Osteocyte (in vitro differentiated cells): ENCODE measurements at places on chromosomes 13 and 19. TPM values are rescaled to one million over a fixed set of nuclear protein-coding genes. Genes with fewer than 3 reads are reported as not detected.
A peak's percentile ranks its signal among the peaks of the same experiment; 100 is the strongest.

DNA sequence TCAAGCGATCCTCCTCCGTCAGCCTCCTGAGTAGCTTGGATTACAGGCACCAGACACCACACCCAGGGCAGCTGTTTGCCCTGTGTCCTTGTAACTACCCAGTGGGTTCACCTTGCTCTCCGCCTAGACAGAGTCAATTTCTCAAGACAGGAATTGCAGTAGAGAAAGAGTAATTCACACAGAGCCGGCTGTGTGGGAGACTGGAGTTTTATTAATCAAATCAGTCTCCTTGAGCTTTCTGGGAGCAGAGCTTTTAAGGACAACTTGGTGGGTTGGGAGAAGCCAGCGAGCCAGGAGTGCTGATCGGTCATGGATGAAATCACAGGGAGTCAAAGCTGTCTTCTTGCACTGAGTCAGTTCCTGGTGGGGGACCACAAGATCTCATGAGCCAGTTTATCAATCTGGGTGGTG lies 20.6 kb upstream of the ADGRE1 start:
- DNase-seq = no peak
- no peak overlapping the region for H3K27ac ChIP-seq
- no peak overlapping the region for H3K4me3 ChIP-seq
- peaks cover 4% of the 10 kb centered on the region for H3K4me1 ChIP-seq

- no peaks in the 10 kb centered on the region for H3K27me3 ChIP-seq
- no peaks in the 10 kb centered on the region for H3K36me3 ChIP-seq
- no peak overlapping the region for H3K4me3 ChIP-seq
- DNase-seq = no peak
Measured at GRCh38 chr13:106329941-106330340, 205.5 kb downstream of the EFNB2 start.

The RASAL3 gene
- not detected in 2 replicates for total RNA-seq

GRCh38 chr19:35512831-35513627 lies 420 bp downstream of the DMKN start:
- peaks cover 11% of the 10 kb centered on the region for H3K4me1 ChIP-seq
- DNase-seq = no peak
- H3K4me3 ChIP-seq = no peak overlapping the region

GRCh38 chr13:74557870-74558269 lies 423.7 kb upstream of the KLF12 start:
- H3K27ac ChIP-seq = no peak overlapping the region
- no peaks in the 10 kb centered on the region for H3K27me3 ChIP-seq
- no peaks in the 10 kb centered on the region for H3K36me3 ChIP-seq
- DNase-seq = no peak

DNA sequence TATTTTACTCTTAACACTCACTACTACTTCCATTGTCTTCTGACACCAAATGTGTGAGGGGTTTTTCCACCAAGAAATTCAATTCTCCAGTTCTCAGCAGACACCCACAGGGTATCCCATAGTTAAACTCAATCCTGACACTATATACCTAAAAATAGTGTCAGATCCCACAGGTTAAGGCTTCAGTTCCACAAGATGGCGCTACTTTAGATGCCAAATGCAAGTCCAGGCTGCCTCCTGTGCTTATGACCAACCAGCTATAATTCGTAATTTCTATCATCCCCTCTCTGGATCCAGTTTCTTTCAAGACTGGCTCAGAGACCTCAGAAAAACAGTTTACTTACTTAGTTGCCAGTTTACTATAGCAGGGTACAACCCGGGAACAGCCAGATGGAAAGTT lies 1146.2 kb upstream of the SPRY2 start:
- H3K4me1 ChIP-seq = no peaks in the 10 kb centered on the region
- H3K36me3 ChIP-seq = no peaks in the 10 kb centered on the region
- H3K27me3 ChIP-seq = peaks cover 5% of the 10 kb centered on the region
- no peak for DNase-seq
- H3K27ac ChIP-seq = no peak overlapping the region

The ZNF587 gene
- 33.5 and 34.2 TPM in 2 replicates for total RNA-seq

GRCh38 chr19:5293612-5294378 lies 46.8 kb downstream of the PTPRS start:
- H3K27me3 ChIP-seq = no peaks in the 10 kb centered on the region
- H3K4me3 ChIP-seq = peak overlapping the region; percentile 83
- H3K27ac ChIP-seq = peak overlapping the region; percentile 23
- H3K4me1 ChIP-seq = peaks cover 15% of the 10 kb centered on the region
- no peaks in the 10 kb centered on the region for H3K36me3 ChIP-seq
- DNase-seq = peak; percentile 89

DNA sequence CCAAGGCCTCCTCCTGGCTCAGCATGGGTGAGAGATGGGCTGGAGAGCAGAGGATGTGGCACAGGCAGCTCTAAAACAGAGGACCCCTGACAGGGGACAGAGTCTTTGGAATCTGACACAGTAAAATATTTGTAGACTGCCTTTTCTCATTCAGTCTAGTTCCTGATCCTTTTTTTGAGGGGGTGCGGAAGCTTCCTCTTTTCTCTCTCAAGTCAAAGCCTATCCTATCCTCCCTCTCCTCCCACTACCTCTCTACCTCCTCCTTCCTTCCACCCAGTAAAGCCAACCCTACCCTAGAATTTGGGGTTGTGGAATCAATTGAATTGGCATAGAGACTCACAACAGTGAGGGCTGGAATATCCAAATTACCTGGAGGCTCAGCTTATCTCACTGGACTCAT lies 82.0 kb downstream of the TEX26 start:
- no peak overlapping the region for H3K27ac ChIP-seq
- H3K4me3 ChIP-seq = no peak overlapping the region
- H3K36me3 ChIP-seq = no peaks in the 10 kb centered on the region
- H3K4me1 ChIP-seq = peaks cover 8% of the 10 kb centered on the region
- no peak for DNase-seq

- H3K27ac ChIP-seq = no peak overlapping the region
- peaks cover 4% of the 10 kb centered on the region for H3K36me3 ChIP-seq
Measured at GRCh38 chr13:114038211-114038613, 64.3 kb upstream of the C13orf46 start.

The KRTDAP gene
- total RNA-seq = not detected in 2 replicates

- H3K27ac ChIP-seq = peak overlapping the region; percentile 99
- peaks cover 23% of the 10 kb centered on the region for H3K4me1 ChIP-seq
- peaks cover 51% of the 10 kb centered on the region for H3K36me3 ChIP-seq
Measured at GRCh38 chr19:34678085-34678412, 571 bp downstream of the ZNF302 start.

The CEACAM16 gene
- total RNA-seq = not detected in 2 replicates

GRCh38 chr19:2114218-2114617 lies 17.5 kb downstream of the IZUMO4 start:
- H3K4me1 ChIP-seq = peaks cover 4% of the 10 kb centered on the region
- no peak overlapping the region for H3K4me3 ChIP-seq
- DNase-seq = no peak
- peaks cover 35% of the 10 kb centered on the region for H3K36me3 ChIP-seq
- no peaks in the 10 kb centered on the region for H3K27me3 ChIP-seq
- no peak overlapping the region for H3K27ac ChIP-seq

GRCh38 chr19:50843701-50844221 lies 10.4 kb upstream of the KLK15 start:
- no peak overlapping the region for H3K27ac ChIP-seq
- H3K4me1 ChIP-seq = no peaks in the 10 kb centered on the region

DNA sequence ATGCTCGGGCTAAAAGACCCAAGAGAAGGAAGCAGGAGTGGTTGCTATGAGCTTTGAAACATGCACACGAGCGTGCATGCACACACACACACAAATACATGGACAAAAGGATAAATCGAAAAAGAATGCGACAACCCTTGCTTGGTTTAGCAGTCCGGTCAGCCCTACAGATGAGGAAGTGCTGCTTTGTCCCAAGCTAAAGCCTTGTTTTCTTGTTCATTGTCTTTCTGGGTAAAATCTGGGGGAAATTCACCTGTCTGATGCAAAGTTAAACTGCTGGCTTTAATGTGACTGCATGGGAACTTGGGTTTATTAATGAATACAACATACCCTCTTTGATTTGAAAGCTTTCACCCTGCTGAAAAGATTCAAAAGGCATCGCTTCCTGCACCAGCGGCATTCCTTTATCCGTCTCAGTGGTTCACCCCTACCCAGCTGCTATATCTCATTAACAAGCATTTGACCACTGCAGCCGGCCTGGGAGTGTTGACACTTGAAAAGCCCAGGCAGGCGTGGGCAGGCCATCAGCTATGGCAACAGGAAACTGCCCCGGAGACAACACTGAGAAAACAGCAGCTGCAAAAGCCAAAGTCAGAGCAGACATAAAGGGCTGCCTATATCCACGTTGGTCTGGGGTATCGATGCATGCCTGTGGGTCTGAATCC lies 301.7 kb downstream of the NDFIP2 start:
- DNase-seq = no peak
- H3K4me1 ChIP-seq = peaks cover 32% of the 10 kb centered on the region
- H3K27me3 ChIP-seq = no peaks in the 10 kb centered on the region
- no peaks in the 10 kb centered on the region for H3K36me3 ChIP-seq

DNA sequence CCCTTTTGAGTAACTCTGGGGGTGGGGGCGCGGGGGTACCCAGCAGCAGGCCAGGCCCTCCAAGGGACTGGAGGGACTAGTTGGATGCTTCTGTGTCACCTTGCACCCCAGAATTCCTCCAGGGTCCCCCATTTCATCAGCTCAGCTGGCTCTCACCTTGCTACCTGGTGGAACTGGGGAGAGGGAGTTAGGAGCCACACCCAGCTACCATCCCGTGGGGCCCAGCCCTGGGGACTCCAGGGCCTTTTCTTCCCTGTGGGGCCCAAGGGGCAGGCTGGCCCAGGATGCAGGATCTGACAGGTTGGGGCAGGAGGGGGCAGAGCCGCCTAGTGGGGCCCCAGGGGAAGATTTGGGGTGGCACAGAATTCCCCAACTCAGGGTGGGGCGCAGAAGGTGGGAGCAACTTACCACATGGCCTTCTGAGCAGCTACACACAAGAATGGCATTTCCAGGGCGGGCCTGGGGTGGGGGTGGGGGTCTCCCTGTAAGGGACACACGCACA lies 32.8 kb upstream of the NANOS3 start:
- peaks cover 52% of the 10 kb centered on the region for H3K4me1 ChIP-seq
- H3K4me3 ChIP-seq = no peak overlapping the region
- H3K27ac ChIP-seq = peak overlapping the region; percentile 96
- no peak for DNase-seq
- H3K27me3 ChIP-seq = no peaks in the 10 kb centered on the region

DNA sequence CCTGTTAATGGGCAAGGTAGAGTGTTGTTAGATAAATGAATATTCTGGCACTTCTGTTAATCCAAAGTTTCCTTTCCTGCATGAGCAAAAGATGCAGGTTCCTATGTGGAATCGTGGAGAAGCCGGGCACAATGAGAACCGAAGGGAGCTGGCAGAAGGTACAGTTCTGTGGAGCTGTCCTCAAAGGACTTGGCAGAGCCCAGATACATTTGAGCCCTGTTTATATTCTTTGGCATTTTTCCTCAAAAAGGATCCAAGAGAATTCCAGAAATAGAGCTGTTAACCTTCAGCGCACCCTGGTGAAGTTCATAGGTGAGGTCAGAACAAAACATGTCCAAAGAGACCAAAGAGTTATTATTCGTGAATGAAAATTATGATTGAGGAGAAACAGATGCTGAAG lies 4.0 kb upstream of the DLEU7 start:
- peaks cover 6% of the 10 kb centered on the region for H3K27me3 ChIP-seq
- H3K27ac ChIP-seq = no peak overlapping the region
- peaks cover 31% of the 10 kb centered on the region for H3K4me1 ChIP-seq
- no peak for DNase-seq
- no peak overlapping the region for H3K4me3 ChIP-seq

- H3K4me1 ChIP-seq = peaks cover 68% of the 10 kb centered on the region
- peak overlapping the region; percentile 52 for H3K27ac ChIP-seq
- no peak overlapping the region for H3K4me3 ChIP-seq
Measured at GRCh38 chr13:106105153-106105552, 430.3 kb downstream of the EFNB2 start.

- no peaks in the 10 kb centered on the region for H3K36me3 ChIP-seq
- H3K27ac ChIP-seq = no peak within 1 kb of the TSS
- H3K4me1 ChIP-seq = peaks cover 15% of the 10 kb centered on the region
Measured at GRCh38 chr19:12834566-12834943, at the start of gene RTBDN. Gene RTBDN, minus strand, starts transcription at chr19:12834579. Its CDS starts 4,600 bp downstream, at chr19:12829979.

DNA sequence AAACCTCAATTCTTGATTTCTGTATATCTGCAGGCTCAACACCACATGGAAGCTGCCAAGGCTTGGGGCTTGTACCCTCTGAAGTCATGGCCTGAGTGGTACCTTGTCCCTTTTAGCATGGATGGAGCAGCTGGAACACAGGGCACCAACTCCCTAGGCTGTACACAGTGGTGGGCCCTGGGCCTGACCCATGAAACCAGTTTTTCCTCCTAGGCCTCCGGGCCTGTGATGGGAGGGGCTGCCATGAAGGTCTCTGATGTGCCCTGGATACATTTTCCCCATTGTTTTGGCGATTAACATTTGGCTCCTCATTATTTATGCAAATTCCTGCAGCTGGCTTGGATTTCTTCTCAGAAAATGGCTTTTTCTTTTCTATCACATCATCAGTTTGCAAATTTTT lies 131.6 kb downstream of the NDFIP2 start:
- no peak overlapping the region for H3K27ac ChIP-seq
- no peaks in the 10 kb centered on the region for H3K27me3 ChIP-seq
- no peaks in the 10 kb centered on the region for H3K4me1 ChIP-seq
